Breast epithelium (tissue), 4 donors: ENCODE measurements at places on chromosomes 5 and 9. TPM values are rescaled to one million over a fixed set of nuclear protein-coding genes. Genes with fewer than 3 reads are reported as not detected.

The IGIP gene
- 23.1 TPM for total RNA-seq

The SHOC1 gene
- total RNA-seq, result not detected

The MUSK gene
- total RNA-seq, result not detected

The INSL4 gene
- not detected for total RNA-seq

The NUTM2G gene
- not detected for total RNA-seq

The TOR4A gene
- 3.7 TPM for total RNA-seq

The TAF1L gene
- total RNA-seq, result not detected

The IFNK gene
- not detected for total RNA-seq

DNA sequence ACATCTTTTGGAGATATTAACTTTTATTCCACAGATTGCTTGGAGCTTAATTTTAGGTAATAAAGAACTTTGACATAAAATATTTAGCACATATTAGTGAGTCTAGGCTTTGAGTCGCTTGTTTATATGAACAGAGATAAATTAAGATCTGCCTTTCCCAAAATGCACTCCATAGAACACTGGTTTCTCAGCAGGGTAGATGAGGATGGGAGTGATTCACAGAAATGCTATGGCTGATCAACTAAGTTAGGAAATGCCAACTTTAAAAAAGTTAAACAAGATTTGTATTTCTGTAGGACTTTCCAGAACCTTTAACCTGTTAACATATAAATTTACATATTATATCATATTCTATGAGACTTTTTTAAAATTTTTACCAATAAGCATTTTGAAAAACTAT lies 65.2 kb downstream of the STARD4 start:
- no peaks in the 10 kb centered on the region for H3K36me3 ChIP-seq
- H3K4me3 ChIP-seq, result no peak overlapping the region
- no peak for DNase-seq
- no peak overlapping the region for H3K27ac ChIP-seq

DNA sequence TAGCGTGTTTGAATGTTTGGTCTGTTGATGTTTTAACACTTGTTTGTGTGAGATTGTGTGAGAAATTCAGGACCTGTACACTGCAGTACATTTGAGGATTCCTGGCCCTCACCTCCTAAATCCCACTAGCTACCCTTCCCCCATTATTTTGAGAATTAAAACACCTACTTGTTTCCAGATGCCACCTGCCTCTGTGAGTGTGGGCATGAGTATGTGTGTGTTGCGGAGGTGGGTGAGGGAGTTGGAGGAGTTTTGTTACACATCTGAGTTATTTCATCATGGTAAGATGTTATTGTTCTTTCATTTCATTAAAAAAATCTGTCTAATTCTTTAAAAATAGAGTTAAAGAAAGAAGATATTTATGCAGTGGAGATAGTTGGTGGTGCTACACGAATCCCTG lies 36.3 kb downstream of the HSPA4 start:
- DNase-seq, result no peak
- no peaks in the 10 kb centered on the region for H3K36me3 ChIP-seq
- no peak overlapping the region for H3K27ac ChIP-seq
- no peaks in the 10 kb centered on the region for H3K4me1 ChIP-seq
- H3K27me3 ChIP-seq, result no peaks in the 10 kb centered on the region
- H3K4me3 ChIP-seq, result no peak overlapping the region

- H3K36me3 ChIP-seq, result no peaks in the 10 kb centered on the region
- H3K4me3 ChIP-seq, result no peak overlapping the region
- H3K27ac ChIP-seq, result no peak overlapping the region
- DNase-seq, result no peak
- H3K4me1 ChIP-seq, result no peaks in the 10 kb centered on the region
Measured at GRCh38 chr9:86287013-86287412, 4.7 kb upstream of the ISCA1 start.

DNA sequence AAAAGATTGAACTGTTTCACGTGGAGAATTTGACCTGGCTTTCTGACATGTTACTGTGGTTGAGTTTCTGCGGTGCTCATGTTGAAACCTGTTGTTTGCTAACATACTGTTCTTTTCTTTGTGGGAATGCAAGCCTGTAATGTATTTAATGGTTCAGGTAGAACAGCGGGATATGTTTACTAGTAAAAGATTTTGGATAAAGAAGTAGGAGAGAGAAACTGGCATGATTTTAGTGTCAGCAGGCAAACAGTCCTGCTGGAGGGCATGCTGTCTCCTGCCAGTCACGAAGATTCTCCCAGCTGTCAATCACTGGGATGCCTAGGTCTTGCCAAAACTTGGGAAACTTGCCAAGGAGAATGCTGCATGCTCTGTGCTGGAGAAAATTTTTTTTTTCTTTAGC lies 263.5 kb downstream of the TAF11L14 start:
- H3K27me3 ChIP-seq, result no peaks in the 10 kb centered on the region
- H3K27ac ChIP-seq, result no peak overlapping the region
- no peak for DNase-seq
- H3K4me3 ChIP-seq, result no peak overlapping the region

- H3K4me1 ChIP-seq, result no peaks in the 10 kb centered on the region
- H3K4me3 ChIP-seq, result no peak overlapping the region
- H3K27me3 ChIP-seq, result no peaks in the 10 kb centered on the region
- no peak overlapping the region for H3K27ac ChIP-seq
- H3K36me3 ChIP-seq, result no peaks in the 10 kb centered on the region
Measured at GRCh38 chr9:81499594-81499993, 189.8 kb downstream of the TLE1 start.

DNA sequence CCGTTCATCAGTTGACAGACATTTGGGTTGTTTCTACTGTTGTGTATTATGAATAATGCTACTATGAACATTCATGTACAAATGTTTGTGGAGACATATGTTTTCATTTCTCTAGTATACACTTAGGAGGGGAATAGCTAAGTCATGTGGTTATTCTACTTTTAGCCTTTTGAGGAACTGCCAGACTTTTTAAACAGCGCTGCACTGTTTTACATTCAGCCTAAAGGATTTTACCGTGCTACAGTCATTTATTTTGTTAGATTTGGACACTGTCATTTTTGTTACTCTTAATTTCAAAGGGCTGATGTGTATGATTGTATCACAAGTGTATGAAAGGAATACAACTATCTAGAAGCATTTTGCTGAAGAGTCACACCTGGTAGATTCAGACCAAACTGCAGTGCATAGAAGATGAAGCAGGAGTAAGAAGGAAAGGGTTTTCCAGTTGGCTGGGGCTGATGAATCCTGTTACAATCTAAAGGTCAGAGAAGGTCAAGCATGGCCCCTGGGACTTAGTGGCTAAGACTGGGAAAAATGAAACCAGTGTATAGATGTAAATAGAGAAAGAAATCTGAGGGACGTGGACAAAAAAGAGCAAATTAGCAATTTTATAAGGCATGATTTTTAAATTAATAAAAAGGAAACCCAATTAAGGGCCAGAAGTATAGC lies 509.7 kb downstream of the PSAT1 start:
- H3K27ac ChIP-seq, result no peak overlapping the region
- H3K4me3 ChIP-seq, result no peak overlapping the region
- DNase-seq, result no peak
- no peaks in the 10 kb centered on the region for H3K4me1 ChIP-seq
- H3K36me3 ChIP-seq, result no peaks in the 10 kb centered on the region
- H3K27me3 ChIP-seq, result no peaks in the 10 kb centered on the region
